Esophagus squamous epithelium (tissue), 5 donors: ENCODE measurements at places on chromosomes 12 and 14.
A peak's percentile ranks its signal among the peaks of the same experiment; 100 is the strongest.

DNA sequence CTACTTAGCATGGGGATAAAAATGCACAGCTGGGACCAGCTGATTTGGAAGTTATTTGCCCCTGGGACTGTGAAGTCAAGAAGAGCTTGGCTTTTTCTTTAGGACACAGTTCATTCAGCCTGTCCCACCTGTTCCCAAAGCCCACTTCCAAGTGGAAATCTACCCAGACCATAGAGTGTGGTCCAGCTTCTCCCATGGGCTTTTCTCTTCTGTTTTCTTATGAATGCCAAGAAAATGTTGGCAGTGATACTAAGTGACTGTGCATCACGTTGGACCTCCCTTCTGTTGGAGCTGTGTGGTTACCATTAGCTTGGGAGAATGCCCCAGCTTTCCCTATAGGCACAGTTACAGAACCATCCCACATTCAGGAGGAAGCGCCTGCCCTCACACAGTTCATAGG is 89.4 kb downstream of the NT5DC3 start:
- DNase-seq = no peak

GRCh38 chr14:41607966-41608663 is 1.4 kb downstream of the LRFN5 start:
- DNase-seq = no peak

GRCh38 chr12:673849-674248 is 10.6 kb upstream of the NINJ2 start:
- no peak for DNase-seq

DNA sequence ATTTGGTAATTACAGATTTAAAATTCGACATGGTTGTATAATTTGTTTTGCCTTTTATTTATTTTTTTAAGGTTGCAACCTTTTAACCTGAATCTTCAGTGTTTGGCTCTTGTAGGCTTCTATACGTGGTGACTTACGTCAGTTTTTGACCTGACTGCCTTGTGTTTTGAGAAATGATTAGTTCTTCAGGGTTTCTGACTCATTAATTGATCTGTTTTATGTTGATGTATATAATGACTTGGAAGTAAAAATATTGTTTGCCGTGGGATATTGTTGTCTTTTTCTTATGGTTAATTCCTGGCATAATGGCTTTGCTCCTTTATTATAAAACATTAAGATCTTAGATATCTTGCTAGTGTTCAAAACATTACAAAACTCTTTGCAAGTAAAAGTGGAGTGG is 2.5 kb downstream of the RASSF8 start:
- no peak for DNase-seq

GRCh38 chr12:9760699-9761418 is at the start of gene CD69:
TSS of gene CD69 (minus strand) at chr12:9760901. CDS start at chr12:9760820, 81 bp downstream.
- no peak for DNase-seq

GRCh38 chr14:74563233-74563585 is 48.8 kb downstream of the LTBP2 start:
- DNase-seq = no peak

DNA sequence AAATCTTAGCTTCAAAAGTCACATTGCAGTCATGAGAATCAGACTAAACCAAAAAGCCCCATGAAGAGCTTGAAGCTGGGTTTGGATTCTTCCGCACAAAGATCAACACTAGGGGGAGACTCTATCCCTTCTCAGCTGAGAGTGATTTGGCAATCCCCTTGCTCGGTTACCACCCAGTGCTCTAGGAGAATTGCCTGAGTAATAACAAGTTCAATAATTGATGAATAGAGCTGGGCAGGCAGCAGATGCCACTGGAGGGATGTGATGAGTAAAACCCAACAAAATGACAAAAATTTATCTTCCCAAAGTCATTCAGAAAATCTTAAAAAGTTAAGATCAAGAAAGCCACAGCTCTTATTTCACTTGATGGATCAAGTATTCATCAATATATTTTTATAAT is 185.6 kb upstream of the ARID2 start:
- DNase-seq = no peak

GRCh38 chr14:58641509-58641908 is 3.7 kb downstream of the DACT1 start:
- no peak for DNase-seq

DNA sequence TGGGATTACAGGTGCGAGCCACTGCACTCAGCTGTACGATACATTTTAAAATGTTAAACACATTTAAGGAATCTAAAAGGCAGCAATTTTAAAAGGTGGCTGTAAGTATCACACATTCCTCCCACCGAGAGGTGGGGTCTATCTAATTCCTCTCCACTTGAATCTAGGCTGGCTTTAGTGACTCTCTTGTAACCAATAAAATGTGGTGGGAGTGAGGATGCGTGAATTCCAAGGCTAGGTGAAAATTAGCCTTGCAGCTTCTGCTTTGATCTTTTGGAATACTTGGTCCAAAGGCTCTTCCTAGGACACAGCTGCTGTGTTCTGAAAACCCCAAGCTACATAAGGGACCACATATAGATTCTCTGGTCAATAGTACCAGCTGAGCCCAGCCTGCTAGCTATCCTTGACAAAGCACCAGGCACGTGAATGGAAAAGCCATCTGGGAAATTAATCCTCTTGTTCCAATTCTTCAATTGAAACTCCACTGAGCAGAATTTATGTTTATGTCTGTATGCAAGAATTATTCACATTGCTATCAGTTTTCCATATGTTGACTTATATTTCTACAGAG is 8.8 kb upstream of the GPRC5D start:
- no peak for DNase-seq

GRCh38 chr12:116697716-116698115 is 40.2 kb downstream of the SPRING1 start:
- DNase-seq = no peak

DNA sequence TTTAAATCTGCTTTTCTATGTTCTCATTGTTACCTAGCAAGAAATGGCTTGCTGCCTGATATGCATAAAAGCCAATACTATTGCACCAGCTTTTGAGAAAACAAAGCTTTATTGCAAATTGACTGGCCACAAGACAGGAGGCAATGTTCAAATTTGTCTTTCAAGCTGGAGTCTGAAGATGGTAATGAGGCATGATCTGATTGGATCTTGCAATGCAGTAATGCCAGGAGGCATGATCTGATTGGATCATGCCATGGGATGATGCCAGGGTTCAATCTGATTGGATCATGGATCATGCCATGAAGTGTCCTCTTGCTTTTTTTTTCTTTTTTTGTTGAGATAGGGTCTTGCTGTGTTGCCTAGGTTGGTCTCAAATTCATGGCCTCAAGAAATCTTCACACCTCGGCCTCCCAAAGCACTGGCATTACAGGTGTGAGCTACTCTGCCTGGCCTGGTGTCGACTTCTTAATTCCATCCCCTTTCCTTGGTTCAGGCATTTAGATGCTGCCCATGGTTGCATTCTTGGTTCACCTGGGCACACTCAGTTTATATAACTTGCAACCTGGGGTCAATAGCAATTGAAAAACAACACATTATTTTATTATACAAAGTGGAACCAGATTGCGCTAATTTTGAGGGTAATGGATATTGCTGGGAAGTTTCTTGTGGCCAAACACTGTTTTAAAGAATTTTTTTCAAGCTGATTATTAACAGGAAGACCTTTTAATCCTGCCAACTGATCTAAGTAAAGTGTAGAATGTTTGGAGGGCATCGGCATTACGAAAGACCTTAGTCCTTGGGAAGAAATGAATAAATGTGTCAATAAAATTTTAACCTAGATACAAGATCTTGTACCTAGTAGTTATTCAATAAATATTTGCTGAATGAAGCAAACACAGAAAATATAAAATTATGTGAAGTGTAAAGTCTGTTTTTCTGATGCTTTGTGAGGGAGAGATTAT is 38.8 kb downstream of the HSD17B6 start:
- no peak for DNase-seq

DNA sequence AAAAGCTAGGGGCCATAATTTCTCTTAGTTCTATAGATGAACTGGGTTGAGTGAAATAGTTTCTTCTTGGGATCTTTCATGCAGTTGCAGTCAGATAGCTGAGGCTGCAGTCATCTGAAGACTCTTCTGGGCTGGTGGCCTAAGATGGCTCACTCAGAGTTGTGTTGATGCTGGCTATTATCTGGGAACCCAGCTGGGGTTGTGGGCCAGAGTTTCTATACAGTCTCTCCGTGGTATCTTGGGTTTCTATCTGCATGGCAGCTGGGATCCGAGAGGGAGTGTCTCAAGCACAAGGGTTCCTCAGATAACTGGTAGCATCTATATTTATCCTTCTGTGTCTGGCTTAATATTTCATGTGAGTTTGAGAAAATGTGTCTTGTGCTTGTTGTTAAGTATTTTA is 21.1 kb downstream of the AVPR1A start:
- no peak for DNase-seq

DNA sequence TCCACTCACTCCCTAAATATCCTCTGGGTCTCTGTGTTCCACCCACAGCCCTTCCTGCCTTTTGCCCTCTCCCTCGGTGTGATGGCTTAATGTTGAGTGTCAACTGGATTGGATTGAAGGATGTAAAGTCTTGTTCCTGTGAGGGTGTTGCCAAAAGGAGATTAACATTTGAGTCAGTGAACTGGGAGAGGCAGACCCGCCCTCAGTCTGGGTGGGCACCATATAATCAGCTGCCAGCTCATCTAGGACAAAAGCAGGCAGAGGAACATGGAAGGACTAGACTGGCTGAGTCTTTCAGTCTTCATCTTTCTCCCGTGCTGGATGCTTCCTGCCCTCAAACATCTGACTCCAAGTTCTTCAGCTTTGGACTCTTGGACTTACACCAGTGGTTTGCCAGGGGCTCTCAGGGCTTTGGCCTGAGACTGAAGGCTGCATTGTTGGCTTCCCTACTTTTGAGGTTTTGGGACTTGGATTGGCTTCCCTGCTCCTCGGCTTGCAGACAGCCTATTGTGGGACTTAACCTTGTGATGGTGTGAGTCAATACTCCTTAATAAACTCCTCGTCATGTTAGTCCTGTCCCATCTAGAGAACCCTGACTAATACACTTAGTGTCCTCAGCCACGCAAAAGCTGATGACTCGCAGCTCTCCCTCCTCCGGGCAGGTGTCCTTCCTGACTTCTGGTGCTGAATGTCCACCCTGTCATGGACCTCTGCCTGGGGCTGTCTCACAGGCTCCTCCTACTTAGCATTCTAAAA is 5.9 kb downstream of the DGLUCY start:
- no peak for DNase-seq

- DNase-seq = no peak
Observed at GRCh38 chr14:104775073-104775489, 20.5 kb downstream of the AKT1 start.

- no peak for DNase-seq
Observed at GRCh38 chr14:89348722-89349121, 68.3 kb downstream of the FOXN3 start.

GRCh38 chr12:123140676-123141614 is 9.9 kb downstream of the PITPNM2 start:
- DNase-seq = no peak

- no peak for DNase-seq
Observed at GRCh38 chr14:85822236-85822635, 292.3 kb downstream of the FLRT2 start.

DNA sequence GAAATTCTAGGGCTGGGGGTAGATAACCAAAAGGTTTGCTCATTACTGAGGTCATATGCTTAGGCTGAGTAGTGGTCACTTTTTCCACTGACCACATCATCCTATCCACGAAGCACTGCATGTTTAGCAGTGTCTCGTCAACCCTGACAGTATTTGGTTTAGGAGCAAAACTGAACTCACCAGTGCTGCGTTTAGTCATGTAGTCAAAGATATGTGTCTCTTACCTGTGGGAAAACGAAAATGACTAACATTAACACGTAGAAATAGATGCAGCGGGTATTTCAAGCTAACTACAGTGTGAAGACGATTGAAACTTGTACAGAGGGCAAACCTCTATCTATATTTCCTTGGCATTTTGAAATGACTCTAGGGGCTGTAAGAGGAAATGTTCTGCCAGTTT is 34.6 kb downstream of the MTHFD1 start:
- DNase-seq = no peak

DNA sequence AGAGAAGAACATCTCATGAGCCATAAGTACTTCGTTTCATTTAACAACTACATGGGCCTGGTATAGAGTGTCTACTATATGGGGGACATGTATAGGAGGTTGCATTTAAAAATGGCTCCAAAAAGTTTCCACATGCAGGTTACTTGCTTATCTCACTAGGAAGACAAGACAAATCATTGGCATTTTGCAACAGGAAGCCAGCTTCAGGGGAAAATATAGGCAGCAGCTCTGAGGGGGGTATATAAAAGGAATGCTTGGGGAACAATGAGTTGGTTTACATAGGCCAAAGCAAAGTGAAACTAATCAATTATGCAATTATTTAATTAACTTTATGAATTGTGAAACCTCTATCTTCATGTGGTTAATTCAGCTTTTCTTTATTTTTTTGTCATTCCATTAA is 225.3 kb downstream of the KCNH5 start:
- DNase-seq = no peak

GRCh38 chr14:24241829-24242443 is 487 bp downstream of the TINF2 start:
- DNase-seq = peak; percentile 88

- DNase-seq = no peak
Observed at GRCh38 chr12:42473130-42473529, 116.4 kb downstream of the PRICKLE1 start.

GRCh38 chr14:61109288-61109687 is 128.2 kb downstream of the SLC38A6 start:
- no peak for DNase-seq

DNA sequence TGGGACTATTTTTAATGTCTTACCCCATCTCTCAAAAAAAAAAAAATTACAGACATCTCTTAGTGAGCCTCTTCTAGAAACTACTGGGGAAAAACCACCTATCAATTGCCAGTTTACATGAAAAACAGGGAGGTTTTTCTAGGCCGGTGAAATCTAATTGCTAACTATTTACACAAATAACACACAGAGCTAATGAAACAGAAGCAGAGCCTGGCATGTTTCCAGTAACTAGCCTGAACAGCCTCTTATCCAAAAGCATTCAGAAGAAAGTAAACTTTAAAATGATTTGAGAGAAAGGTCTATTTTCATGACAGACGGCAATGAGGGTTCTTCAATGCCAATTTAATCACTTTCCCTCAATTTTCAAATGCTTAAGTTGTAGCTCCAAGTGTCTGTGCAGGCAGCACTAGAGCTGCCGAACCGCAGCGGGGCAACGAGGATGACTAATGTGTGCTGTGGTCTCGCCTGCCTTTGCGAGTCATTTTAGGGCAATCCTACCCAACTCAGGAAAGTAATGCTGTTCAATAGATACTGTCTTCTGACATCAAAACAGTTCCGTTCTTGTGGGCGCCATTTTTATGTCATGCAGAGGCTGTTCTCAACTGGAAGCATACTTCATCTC is 84.6 kb downstream of the SETD3 start:
- no peak for DNase-seq

GRCh38 chr14:49971156-49972130 is 78.6 kb downstream of the ARF6 start:
- no peak for DNase-seq

- DNase-seq = no peak
Observed at GRCh38 chr12:66144791-66145754, 14.5 kb upstream of the LLPH start.
